ENCODE measurements at places on chromosomes 16 and 17.

DNA sequence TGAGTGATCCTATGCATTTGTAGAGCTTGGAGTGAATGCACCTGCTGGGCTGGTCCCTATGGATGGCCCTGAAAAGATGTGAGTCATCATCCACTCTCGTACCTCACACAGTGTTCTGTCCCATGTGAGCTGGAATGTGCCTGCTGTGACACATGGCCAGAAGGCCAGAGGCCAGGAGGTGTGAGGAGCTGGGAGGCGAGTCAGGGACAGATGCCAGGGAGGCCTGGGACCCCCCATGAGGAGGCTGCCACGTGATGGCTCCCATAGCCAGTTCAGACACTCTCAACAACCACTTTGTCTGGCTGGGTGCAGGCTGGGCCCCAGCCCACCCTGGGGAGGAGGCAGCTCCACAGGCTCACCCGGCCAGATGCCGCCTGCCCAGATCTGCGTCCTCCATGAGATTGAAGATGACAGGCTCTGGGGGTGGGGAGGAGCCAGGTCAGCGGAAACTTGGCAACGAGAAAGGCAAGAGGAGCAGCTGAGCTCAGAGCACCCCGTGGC, 168.8 kb downstream of the C16orf78 start:
- DNase-seq = no peak

DNA sequence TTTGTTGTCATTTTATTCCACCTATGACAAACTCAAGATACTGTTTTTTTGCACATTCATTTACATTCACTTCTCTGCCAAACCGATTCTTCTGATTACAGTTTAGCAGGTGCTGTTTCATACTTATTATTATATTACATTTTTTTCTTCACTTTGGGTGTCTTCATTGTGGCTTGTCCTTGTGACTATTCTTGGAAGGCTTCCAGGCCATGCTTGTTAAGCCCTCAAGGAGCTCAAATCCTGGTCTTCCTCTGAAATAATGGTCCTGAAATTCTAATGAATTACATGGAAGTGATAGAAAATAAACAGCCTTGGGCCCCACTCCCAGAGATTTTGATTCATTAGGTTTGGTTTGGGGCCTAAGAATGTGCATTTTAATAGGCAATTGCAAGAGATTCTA, 1.4 kb downstream of the KRTAP2-4 start:
- DNase-seq = no peak

DNA sequence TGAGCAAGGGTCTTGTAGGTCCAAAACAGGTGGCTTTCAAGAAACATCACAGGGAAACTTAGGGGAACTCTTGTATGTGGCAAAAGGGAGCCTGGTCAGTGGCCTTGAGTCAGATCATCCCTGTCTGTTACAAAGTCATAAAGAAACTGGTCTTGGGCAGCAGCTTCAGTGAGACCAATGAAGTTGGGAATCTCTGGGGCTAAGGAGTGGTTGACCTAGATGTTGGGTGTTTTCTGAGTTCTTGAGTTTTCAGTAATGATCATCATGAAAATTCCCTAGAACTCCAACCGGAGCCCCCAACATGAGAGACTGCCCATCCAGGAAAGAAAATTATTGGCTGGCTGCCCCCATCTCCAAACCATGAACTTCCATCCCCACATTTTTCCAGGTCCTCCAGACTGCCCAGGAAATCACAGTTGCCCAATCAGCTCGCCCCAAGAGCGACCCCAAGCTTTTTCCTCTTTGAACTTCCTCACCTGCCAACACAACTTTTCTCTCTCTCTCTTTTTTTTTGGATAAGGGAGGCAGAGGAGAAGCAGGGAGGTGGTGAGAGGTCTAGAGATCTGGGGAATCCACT, 3.9 kb downstream of the CCR7 start:
- DNase-seq = no peak

DNA sequence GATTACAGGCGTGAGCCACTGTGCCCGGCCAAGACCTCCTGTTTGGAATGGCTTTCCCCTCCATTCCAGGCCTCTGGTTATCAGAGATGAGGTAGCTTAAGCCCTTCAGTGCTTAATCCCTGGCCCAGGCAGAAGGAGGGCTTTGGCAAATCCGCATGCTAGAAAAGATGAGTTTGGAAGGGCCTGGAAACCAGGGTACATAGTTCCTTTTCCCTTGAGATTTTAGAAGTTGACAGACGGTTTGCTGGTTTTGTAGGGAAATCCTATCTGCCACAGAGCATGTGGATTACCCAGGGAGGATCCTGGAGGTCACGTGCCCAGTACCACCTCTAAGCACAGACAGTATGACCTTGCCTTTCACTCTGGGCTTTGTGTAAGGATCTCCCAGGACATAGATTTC, 114.7 kb upstream of the CACNG3 start:
- no peak for DNase-seq

GRCh38 chr17:49629447-49629846, 48.5 kb downstream of the SPOP start:
- DNase-seq = no peak

DNA sequence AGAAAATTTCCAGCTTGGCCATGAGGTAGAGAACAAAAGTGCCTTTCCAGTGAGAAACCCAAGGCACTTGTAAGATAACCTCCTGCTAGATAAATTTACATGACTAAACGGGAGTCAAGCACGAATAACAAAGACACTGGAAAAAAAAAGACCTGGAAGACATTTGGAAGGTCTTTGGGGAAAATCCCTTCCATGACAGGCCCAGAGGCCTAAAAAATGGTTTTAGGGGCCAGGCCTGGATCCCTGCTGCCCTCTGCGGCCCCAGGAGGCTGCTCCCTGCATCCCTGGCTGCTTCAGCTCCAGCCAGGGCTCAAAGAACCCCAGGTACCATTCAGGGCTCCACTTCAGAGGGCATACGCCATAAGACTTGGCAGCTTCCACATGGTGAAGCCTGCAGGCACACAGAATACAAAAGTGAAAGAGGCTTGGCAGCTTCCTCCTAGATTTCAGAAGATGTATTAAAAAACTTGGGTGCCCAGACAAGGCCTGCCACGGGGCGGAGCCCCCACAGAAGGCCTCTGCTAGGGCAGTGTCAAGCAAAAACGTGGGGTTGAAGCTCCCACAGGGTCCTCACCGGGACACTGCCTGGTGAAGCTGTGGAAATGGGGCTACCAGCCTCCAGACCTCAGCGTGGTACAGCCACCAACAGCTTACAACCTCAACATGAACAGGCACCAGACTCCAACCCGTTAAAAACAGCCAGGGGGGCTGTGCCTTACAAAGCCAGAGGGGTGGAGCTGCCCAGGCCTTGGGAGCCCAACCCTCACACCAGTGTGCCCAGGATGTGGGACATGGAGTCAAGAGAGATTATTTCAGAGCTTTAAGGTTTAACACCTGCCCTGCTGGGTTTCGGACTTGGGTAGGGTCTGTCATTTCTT, 77.1 kb downstream of the SDK2 start:
- DNase-seq = peak; percentile 33

All from activated naive CD8-positive, alpha-beta T cell treated with anti-CD3 and anti-CD28 coated beads for 36 hours (primary cell).